Fibroblast of skin of back (primary cell): ENCODE measurements at places on chromosomes 7 and 10.

GRCh38 chr7:2523461-2523936 is 3.9 kb downstream of the LFNG start:
- DNase-seq: no peak

DNA sequence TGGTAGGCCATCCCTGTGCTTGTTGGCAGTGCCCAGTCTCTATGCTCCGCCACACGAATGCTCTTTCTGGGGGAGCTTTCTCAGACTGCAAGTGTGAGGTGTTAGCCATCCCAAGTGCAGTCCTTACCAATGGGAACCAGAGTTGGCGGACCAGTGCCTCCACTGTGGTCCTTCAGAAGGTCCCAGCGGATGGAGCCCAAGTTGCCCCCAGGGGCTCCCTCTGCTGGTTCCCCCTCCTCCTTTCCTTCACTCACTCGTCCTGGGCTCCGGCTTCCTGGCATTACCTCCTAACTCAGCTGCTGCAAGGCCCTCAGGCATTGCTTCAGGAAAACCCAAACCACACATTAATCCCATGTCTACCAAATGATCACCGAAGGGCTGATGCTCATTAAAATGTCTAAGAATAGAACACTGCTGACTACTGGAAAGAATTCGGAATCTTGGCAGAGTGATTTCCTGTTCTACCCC is 139.8 kb downstream of the CUBN start:
- peak; percentile 69 for DNase-seq

DNA sequence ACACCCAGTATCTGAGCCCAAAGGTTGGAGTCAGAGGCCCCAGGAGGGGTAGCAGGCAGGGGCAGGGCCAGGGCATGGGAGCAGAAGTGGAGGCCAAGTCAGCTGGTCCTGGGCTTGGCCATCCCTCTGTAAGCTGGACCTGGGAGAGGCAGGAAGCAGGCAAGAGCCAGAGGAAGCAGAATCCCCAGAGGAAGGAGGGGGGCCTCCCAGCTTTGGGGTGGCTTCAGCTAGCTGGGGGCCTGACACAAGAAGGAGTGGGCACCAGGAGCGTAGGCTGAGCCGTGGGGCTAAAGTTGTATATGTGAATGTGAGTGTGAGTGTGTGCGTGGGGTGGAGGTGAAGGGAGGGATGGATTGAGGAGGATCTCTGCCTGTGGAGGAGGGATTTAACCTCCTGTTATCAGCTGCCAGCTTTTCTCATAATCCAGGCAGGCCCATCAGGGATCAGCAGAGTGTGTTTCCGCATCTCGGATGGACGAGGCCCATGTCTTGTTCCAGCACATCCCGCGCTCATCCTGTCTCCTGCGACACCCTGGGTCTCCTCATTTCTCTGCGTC is 54.0 kb downstream of the NEURL1 start:
- DNase-seq: no peak

- no peak for DNase-seq
Observed at GRCh38 chr7:50069613-50070012, 23.4 kb downstream of the ZPBP start.

GRCh38 chr10:105950410-105950809 is 1214.1 kb downstream of the SORCS1 start:
- DNase-seq: peak; percentile 54

- peak; percentile 66 for DNase-seq
Observed at GRCh38 chr7:30206491-30206890, 71.7 kb downstream of the MTURN start.

DNA sequence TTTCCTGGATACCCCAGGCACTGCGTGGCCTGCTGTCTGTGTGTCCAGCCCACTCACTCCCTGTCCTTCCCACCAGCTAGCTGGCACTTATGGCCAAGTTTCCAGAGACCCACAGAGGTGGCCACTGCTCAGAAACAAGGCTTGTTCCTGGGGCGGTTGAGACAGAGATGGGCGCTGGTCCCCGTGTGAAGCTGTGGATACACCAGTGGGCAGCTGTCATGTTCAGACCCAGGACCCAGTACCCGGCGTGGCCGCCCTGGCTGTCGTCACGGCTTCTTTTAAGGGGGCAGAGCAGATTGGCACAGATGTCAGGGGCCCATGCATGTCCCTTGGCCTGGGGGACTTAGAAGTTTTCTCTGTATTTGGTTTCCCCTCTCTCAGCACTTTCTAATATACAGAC is 36.3 kb downstream of the FOXL3 start:
- DNase-seq: no peak

GRCh38 chr10:117256910-117257309 is 16.0 kb downstream of the SLC18A2 start:
- DNase-seq: no peak

GRCh38 chr7:135753616-135754413 is 5.2 kb upstream of the FAM180A start:
- DNase-seq: no peak

GRCh38 chr10:118903251-118903650 is 126.3 kb upstream of the NANOS1 start:
- no peak for DNase-seq

- no peak for DNase-seq
Observed at GRCh38 chr10:127735156-127735555, 1.8 kb upstream of the FOXI2 start.

GRCh38 chr10:49356944-49357343 is 38.9 kb downstream of the DRGX start:
- DNase-seq: no peak

DNA sequence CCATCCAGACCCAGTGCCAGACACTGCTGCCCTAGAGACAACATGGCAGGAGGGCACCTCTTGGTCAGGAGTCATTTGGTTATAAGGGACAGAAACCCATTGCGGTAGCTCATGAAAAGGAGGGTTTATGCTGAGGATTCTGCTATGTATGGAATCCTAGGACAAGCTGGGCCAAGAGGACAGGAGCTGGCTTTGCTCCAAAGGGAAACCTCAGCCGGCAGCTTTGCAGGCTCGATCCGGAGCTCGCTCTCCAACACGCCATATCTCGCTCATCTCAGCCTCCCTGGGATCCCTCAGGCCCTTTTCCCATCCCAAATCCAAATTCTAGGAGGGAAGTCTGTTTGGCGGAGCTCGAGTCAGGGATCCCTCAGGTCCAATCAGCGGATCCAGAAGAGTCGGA is 345.7 kb downstream of the GLRX3 start:
- DNase-seq: no peak

- DNase-seq: no peak
Observed at GRCh38 chr10:11705722-11706121, 36.5 kb upstream of the ECHDC3 start.

DNA sequence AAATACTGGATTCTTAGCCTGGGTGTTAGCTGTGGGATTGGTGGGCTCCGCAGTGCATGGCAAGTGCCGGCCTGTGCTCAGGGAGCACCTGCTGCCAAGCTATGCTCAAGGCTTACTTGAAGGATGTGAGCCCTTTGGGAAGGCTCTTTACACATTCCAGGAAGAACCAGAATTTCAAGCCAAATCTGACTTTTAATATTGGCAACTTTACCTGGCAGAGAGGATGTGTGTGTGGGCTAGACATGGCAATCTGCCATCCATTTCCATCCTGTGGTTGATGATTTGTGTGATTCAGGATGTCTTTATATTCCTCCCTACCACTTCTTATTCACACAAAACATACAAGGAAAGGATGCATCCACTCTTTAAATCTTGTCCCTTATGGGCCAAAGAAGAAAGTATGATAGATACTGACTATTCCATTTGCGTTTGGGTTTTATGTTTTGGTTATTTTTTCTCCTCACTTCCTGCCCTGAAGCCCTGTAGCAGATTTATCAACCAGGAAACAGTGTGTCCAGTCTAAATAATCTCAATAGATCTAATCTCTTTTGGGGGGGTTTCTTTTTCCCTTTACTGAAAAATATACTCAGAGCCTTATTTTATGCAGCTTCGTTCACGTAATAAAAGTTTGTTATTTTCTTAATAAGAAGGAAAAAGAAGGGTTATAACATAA is 247.1 kb downstream of the COBL start:
- DNase-seq: no peak

GRCh38 chr10:114271779-114272167 is 32.7 kb downstream of the VWA2 start:
- DNase-seq: peak; percentile 97
